ENCODE measurements at places on chromosomes 11 and 22. TPM values are rescaled to one million over a fixed set of nuclear protein-coding genes. Genes with fewer than 3 reads are reported as not detected.

Gene HBG2
- not detected for total RNA-seq

Gene C22orf42
- not detected for total RNA-seq

Gene ZBTB16
- total RNA-seq = 0.41 TPM

Gene OR4A16
- total RNA-seq = not detected

Gene SCGB1D1
- total RNA-seq = not detected

Gene TRIM51
- not detected for total RNA-seq

Gene SSRP1
- total RNA-seq = 60.7 TPM

Gene RTN4RL2
- total RNA-seq = 0.90 TPM

Gene CASP5
- total RNA-seq = not detected

Gene KREMEN1
- total RNA-seq = 5.7 TPM

Gene DNAJB13
- not detected for total RNA-seq

Gene RAG2
- not detected for total RNA-seq

Gene CSNK1E
- total RNA-seq = 31.5 TPM

Gene CRYAB
- total RNA-seq = 60.2 TPM

Gene PKP3
- 1.3 TPM for total RNA-seq

Gene USP2
- not detected for total RNA-seq

Gene SSTR3
- total RNA-seq = not detected

Gene GRIK4
- total RNA-seq = not detected

Gene RASGRP2
- not detected for total RNA-seq

Gene OR51B4
- not detected for total RNA-seq

Gene OLFML1
- total RNA-seq = 27.1 TPM

Gene FDXACB1
- total RNA-seq = 0.98 TPM

Gene DEUP1
- total RNA-seq = not detected

Gene ADM2
- 8.0 TPM for total RNA-seq

Gene CSNK2A3
- total RNA-seq = 4.7 TPM

Gene TMA7B
- not detected for total RNA-seq

Gene TRIM6
- total RNA-seq = 5.3 TPM

Gene OR51E1
- total RNA-seq = not detected

Gene CATSPER1
- total RNA-seq = not detected

Gene OR2AT4
- total RNA-seq = not detected

Gene DTX4
- 0.57 TPM for total RNA-seq

Gene OTOG
- total RNA-seq = not detected

Gene OVOL1
- not detected for total RNA-seq

Gene FBLN1
- 335 TPM for total RNA-seq

Gene HDAC10
- 26.7 TPM for total RNA-seq

Gene SCN2B
- total RNA-seq = 0.33 TPM

Gene UBQLNL
- 0.36 TPM for total RNA-seq

All from fibroblast of the aortic adventitia (primary cell).